NCI-H1417 treated with DMSO at 0.1 percent for 48 hours (cell line): ENCODE measurements at places on chromosomes 6 and 20.

DNA sequence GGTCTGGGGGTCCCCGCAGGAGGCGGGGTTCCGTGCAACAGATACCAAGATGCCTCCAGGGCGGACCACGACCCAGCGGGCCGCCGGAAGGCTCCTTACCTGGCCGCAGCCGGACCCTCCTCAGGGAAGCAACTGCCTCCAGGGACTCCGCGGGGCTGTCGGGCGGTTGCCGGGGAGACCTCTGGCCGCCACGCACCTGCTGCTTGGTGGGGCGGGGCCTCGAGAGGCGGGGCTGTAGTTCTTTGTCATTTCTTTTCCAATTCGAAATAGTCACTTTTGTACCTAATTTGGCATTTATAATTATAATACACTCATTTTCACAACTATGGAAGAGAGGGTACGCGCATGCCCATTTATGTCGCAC, 647 bp downstream of the AK9 start:
- DNase-seq, result no peak

- DNase-seq, result no peak
Measured at GRCh38 chr6:72789145-72789544, 167.3 kb downstream of the KCNQ5 start.

GRCh38 chr20:7257692-7258466, 490.4 kb downstream of the BMP2 start:
- DNase-seq, result no peak

- no peak for DNase-seq
Measured at GRCh38 chr6:45818655-45819054, 197.0 kb downstream of the CLIC5 start.

GRCh38 chr6:106974999-106975737, 639 bp upstream of the CD24 start:
- no peak for DNase-seq

DNA sequence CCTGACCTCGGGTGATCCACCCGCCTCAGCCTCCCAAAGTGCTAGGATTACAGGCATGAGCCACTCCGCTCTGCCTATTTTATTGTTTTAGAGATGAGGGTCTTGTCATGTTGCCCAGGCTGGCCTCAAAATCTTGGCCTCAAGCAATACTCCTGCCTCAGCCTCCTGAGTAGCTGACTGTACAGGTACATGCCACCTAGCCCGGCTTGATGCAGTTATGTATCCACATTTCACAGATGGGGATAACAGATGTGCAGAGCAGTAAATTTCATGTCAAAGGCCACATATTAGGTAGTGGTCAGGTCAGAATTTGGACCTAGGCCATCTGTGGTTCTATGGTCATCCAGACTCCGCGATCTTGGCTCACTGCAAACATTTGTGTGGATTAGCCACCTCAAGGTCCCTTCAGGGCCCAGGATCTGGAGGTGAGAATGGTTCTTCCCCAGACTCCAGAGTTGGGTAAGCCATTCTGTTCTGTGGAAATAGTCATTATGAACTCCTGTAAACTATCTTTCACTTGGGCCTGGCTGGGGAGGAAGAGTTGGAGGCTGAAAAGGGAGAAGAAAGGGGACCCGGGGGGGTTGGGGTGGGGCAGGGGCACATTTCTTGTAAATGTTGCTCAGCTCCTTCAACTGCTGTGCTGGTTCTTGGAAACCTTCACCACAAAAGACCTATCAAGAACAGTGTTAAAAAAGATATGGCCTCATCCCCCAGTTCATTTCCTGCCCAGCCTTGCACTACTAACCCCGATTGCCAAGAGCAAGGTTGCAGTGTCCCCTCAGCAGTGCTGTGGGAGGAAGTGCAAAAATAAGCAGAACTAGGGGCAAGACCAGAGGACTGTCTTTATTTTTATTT, 13.0 kb downstream of the PIM1 start:
- DNase-seq, result no peak

DNA sequence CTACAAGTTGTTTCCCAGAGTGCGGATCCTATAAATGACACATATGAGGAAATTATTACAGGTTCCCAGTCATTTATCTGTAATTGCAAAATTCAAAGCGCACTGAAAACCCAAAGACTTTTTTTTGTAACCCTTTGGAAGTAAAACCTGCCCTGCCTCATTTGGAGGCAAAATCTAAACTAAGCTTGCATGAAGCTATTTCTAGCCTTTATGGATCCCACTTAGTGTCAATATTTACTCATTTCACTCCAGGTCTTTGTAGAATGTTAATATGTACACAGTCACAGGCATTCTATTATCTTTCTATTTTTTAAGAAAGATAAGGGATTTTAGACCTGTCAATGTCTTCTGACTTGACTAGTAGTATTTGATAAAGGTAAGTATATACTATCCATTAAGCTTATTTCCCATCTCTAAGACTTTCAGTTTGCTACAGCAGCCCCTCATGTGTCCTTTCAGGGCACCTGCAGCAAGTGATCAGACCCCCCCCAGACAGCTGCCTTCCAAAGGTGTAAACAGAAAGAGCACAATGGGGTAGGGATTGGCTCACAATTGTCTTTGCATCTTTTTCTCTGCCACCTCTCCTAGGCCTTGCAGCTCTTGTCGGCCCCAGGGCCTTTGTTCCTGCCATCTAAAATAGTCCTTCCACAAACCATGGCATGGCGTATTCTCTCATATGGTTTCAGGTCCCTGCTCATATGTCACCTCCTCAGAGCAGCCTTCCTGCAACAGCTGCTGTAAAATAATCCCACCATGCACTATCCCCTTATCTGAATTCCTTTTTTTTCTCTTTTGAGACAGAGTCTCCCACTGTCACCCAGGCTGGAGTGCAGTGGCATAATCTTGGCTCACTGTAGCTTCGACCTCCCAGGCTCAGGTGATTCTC, 1.3 kb upstream of the REPS1 start:
- no peak for DNase-seq

DNA sequence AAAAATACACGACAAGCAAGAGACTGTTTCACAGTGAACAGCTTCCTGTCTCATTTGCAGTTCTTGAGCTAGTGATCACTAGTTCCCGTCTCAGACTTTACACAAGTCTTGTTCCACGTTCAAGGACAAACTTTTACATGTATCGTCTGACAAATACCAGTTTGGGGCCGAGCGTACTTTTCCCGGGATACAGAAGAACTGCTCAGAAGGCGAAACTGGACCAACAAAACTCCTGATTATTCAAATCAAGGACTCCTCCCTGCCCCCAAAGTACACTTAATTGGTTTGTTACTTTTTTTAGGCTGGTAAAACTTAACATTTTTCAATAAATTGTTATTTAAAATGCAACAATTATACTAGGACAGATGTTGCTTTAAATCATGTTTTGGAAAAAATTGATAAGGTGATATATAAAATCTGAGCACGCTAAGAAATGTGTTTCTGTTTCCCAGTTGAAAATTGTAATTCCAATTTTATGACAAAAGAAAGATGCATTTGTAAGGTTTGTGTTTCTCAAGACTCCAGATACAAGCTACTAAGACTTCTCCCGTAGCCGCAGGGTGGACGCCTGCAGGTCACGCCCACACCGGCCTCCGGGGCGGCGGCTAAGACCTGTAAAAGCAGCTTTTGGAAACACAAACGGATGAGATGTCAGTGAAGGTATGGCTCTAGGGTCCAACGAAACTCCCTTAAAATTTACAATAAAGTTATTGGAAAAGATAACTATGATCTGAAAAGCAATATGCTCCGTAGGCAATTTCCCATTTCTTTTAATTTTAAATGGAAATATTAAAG, 16.8 kb upstream of the TCFL5 start:
- DNase-seq, result no peak

DNA sequence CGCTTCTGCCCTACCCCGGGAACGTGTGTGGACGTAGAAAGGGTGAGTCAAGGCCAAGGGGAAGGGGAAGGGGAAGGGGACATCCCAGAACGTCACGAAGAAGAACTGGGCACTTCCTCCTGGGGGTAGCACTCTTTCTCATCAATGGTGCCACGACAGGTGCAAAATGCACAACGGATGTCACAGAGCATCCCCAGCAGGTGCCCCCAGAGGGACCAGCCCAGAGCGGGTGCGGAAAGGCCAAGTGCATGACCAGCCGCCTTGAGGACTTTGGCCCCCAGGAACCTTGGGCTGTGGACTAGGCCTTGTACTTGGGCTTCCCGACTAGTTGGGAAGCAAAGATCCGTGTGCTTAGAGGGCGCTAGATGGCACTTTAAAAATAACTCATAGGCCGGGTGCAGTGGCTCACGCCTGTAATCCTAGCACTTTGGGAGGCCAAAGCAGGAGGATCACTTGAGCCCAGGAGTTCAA, 12.1 kb upstream of the SRC start:
- DNase-seq, result no peak

DNA sequence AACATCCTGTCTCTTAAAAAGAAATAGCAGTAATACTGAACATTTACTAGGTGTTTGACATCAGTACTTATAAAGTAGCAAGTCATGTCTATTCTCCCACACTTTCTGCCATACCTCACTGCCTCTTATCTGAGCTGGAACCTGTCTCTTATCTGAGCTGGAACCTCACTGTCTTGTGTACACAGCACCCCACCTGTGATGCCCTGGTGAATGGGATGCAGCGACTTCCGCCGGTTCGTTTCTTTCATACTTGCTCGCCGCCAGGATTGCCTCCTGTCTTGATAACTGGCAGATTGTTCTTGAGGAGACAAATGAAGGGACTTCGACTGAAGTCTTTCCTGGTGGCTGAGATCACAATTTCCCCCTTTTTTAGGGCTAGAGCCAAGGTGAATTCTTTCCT, 2.9 kb downstream of the DSN1 start:
- DNase-seq, result no peak
